ENCODE measurements at places on chromosomes 11 and 22.

DNA sequence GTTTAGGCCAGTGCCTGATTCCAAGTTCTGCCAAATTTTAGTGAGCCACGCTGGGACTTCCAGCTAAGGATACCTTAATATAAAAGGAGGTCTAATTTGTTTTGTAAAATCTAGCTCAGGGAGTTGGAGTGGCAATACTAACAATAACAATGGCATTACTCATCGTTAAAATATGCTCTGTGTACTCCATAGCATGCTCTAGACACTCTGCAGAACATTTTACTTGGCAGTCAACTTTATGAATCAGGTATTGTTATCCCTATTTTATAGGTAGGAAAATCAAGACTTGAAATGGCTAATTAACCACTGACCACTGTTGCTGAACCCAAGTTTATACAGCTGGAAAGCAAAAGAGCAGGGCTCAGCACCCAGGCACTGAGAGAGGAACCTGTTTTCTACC, 485.0 kb upstream of the KIRREL3 start:
- no peak for DNase-seq

DNA sequence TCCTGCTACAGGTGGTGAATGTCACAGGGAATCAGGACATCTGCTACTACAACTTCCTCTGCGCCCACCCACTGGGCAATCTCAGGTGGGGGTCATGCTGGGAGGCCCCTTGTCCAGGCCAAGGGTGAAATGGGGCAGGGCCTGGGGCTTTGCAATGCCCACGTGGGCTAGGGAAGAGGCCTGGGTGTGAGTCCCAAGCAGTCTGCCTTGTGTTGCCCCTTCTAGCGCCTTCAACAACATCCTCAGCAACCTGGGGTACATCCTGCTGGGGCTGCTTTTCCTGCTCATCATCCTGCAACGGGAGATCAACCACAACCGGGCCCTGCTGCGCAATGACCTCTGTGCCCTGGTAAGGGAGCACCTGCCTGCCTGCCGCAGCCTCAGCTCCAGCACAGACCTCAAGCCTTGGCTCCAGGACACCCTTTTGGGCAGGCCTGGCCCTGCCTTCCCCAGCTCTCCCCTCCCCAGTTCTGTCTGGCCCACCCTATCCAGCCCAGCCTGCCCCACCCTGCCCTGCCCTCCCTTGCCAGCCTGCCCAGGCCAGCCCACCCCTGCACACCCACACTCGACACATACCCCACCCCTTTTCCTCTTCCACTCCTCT, 9.1 kb upstream of the TAGLN start:
- no peak for DNase-seq

DNA sequence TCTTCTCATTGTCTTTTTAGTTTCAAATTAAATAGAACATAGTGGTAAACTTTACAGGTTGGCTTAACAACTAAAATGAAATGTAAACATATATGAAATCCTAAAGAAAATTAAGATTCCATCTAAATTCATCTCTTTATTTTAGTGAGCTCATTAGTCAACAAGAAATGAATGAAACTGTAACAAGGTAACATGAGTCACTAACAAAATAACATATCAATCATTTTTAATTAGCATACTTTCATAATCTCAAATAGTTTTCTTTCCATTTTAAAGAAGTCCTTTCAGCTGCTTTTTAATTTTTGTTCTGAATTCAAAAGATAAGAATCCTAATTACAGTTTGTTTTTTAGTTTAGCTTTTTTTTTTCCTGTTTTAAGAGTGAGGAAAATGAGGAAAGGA, 688.6 kb upstream of the TENM4 start:
- no peak for DNase-seq

GRCh38 chr11:6705905-6706535, 22.9 kb upstream of the MRPL17 start:
- DNase-seq = peak; percentile 50

DNA sequence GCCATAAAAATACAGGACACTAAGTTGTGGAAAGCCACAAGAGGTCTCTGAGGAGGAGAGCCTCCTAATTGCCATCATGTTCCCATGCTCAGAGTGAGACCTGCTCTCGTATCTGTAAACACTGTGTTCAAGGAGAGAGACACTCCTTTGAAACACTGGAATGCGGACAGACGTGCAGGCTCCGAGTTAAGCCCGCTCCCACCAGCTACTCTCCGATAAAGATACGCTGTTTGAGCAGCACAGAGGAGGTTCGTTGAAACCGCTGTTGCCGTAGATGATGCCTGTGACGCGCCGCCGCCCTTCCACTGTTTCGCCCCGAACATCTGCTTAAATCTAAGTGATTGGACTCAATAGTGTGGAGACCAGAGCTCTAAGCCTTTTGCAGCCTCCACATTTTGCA, 25.1 kb downstream of the NUP50 start:
- no peak for DNase-seq

DNA sequence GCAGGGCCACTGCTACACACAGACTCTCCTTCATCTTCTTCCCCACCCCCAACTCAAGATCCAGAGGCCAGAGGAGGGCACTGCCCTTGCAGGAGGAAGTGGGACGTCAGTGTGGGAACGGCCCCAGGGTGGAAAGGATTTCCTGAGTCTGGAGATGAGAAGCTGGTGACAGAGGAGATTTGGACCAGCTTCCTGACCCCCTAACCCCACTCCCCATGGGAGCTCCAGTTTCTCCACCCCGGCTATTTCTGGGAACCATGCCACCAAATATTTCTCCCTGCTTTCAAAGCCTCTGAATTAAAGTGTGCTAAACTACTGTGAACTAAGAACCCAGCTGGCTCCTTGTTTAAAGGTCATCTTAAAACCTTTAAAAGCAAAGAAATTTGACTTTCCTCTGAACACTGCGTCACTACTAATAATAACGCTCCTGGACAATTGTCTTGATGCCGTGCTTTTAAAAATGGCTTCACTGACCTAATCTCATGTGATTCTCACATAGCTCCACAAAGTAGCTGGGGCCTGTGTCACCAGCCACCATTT, 46.6 kb downstream of the CWC15 start:
- DNase-seq = peak; percentile 84

- no peak for DNase-seq
Observed at GRCh38 chr22:50258361-50259292, 2.9 kb downstream of the MAPK12 start.

- DNase-seq = peak; percentile 27
Observed at GRCh38 chr22:33684087-33684486, 236.2 kb downstream of the LARGE1 start.

DNA sequence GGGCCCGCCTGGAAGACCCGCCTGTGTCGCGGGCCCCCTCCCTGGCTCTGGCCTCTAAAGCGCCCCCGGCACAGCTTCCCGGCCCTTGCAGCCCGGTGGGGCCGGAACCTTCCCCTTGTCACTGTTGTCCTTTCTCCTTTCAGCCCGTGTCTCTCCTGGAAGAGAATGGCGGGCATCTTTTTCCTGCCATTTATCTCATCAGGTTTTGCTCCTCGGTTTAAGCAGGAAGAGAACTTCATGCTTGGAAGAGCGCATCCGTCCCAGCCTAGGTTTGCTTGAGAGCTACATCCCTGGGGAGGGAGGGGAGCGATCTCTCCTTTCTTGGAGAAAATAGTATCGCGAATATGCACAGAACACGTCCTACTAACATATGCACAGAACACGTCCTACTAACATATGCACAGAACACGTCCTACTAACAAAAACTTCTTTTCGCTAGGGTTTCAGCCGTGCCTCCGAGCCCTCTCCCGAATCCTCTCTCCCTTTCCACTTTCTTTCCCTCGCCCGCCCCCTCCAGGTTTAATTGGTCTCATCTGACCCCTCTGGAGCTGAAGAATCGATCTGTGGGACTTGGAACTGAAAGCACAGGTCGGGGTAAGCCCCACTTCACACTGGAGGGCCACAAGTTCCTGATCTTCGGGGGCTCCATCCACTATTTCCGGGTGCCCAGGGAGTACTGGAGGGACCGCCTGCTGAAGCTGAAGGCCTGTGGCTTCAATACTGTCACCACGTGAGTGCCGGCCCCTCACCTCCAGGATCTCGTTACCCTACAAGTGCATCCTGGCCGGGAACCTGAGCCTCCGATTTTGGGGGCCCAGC, 1.2 kb downstream of the GLB1L3 start:
- no peak for DNase-seq

- no peak for DNase-seq
Observed at GRCh38 chr11:36312611-36313472, 16.8 kb downstream of the PRR5L start.

- DNase-seq = no peak
Observed at GRCh38 chr11:63877658-63878241, 38.8 kb downstream of the MARK2 start.

DNA sequence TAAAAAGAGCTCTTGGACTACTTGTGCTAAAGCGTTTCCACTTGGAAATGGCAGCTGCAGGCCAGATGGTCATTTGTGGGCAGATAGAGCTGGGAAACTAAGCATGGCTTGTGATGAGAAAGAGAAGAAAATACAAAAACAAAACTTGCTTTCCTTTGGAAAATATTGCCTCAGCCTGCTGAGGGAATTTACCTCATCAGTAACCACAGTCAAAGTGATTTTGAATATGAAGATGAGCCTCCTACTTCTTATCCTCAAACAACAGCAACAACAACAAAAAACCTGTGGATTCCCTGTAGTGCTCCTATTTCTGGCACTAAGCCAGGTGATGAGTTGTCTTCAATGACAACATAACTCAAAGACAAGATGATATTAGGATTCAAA, 62.7 kb upstream of the FIBIN start:
- no peak for DNase-seq

- no peak for DNase-seq
Observed at GRCh38 chr22:45537734-45538181, 35.1 kb downstream of the FBLN1 start.

DNA sequence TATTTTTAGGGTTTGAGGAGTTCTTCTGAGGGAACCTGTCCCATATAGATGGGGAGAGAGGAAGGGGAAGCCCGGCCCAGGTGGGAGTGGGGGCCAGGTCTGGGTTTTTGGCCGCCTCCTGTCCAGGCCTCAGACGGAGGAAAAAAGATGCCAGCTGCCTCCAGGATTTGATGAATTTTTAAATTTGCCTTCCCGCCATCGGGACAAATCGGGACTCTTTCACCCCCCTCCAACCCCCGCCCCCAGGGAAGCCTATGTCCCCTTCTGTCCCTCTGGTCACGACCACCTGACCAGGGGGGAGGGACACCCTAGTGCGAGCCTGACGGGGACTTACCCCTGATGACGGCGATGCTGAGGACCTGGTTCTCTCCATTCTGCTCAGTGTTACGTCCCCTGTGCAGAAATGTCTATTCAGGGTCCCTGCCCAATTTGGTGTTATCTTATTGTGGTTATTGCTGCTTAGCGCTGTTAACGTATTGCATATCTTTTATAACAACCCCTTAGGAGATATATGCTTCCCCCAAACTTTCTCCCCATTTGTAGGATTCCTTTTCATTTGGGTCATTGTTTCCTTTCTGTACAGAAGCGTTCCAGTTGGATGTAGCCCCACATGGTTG, 115.9 kb upstream of the GRK3 start:
- no peak for DNase-seq

DNA sequence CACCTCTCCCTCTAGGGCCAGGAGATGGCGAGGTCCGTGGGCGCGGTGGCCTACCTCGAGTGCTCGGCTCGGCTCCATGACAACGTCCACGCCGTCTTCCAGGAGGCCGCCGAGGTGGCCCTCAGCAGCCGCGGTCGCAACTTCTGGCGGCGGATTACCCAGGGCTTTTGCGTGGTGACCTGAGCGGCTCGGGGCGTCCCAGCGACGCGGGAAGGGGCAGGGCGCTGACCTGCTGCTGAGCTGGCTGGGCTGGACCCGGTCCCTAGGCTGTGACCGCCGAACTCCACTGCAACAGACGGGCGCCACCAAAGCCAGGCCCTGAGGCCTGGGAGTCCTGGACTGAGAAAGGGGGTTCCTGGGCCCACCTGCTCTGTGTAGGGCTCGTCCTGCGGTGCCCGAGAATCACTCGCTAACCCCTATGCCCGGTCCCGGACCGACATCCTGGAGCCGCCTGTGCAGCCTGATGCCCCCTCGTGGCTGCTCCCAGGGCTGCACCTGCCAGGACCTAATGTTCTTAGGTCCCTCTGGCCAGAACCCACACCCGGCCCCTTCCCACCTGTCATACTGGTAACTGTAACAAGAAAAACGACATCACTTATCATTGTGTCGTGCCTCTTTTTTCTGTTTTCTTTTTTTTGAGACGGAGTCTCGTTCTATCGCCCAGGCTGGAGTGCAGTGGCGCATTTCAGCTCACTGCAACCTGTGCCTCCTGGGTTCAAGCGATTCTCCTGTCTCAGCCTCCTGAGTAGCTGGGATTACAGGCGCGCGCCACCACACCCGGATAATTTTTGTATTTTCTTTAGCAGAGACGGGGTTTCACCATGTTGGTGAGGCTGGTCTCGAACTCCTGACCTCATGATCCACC, 15.0 kb downstream of the RHOD start:
- DNase-seq = no peak

GRCh38 chr11:20207781-20208621, 47.7 kb upstream of the DBX1 start:
- no peak for DNase-seq
